ENCODE measurements at places on chromosomes 1 and 21.

GRCh38 chr1:200496937-200497336 lies 87.1 kb upstream of the ZNF281 start:
- ATAC-seq, result no peak

GRCh38 chr1:44031252-44032169 lies at the start of gene SLC6A9:
SLC6A9 (minus strand) TSS chr1:44031462; CDS start chr1:44024277, 7,185 bp downstream.
- ATAC-seq, result peak; percentile 4

GRCh38 chr1:30929135-30929889 lies 20.8 kb upstream of the SDC3 start:
- peak; percentile 62 for ATAC-seq

GRCh38 chr1:22962558-22962957 lies 10.1 kb downstream of the LACTBL1 start:
- ATAC-seq, result no peak

DNA sequence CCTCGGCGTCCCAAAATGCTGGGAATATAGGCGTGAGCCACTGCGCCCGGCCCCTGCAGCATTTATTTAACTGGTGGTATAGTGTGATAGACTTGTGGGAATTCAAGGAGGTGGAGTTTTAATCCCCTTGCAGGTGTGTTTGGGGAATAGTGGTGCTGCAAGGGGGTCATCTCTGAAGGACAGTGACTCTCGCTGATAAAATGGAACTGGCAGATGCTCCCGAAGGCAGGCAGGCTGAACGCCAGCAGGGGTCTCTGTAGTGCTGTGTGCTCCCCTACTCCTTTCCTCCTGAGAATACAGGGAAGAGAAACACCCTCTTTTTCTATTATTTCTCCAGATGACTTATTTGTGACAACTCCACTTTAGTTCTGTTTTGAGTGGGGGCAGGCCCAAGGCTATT lies 4.0 kb downstream of the OSCP1 start:
- ATAC-seq, result no peak

Data from motor neuron (in vitro differentiated cells).